ENCODE measurements at places on chromosomes 3 and 15. TPM values are rescaled to one million over a fixed set of nuclear protein-coding genes. Genes with fewer than 3 reads are reported as not detected.

- no peak for DNase-seq
- H3K4me3 ChIP-seq = no peak overlapping the region
- no peaks in the 10 kb centered on the region for H3K27me3 ChIP-seq
- peaks cover 39% of the 10 kb centered on the region for H3K4me1 ChIP-seq
- peak overlapping the region; percentile 72 for H3K27ac ChIP-seq
- H3K36me3 ChIP-seq = peaks cover 31% of the 10 kb centered on the region
Observed at GRCh38 chr3:112097378-112097777, 11.2 kb downstream of the C3orf52 start.

- no peaks in the 10 kb centered on the region for H3K27me3 ChIP-seq
- H3K4me3 ChIP-seq = no peak overlapping the region
- DNase-seq = no peak
- H3K4me1 ChIP-seq = no peaks in the 10 kb centered on the region
- H3K36me3 ChIP-seq = no peaks in the 10 kb centered on the region
- H3K27ac ChIP-seq = no peak overlapping the region
Observed at GRCh38 chr3:89841041-89841440, 733.6 kb downstream of the EPHA3 start.

- H3K4me3 ChIP-seq = no peak overlapping the region
- DNase-seq = peak; percentile 59
- H3K27me3 ChIP-seq = no peaks in the 10 kb centered on the region
- H3K27ac ChIP-seq = no peak overlapping the region
- H3K36me3 ChIP-seq = peaks cover 19% of the 10 kb centered on the region
Observed at GRCh38 chr3:66473692-66474091, 27.1 kb downstream of the LRIG1 start.

DNA sequence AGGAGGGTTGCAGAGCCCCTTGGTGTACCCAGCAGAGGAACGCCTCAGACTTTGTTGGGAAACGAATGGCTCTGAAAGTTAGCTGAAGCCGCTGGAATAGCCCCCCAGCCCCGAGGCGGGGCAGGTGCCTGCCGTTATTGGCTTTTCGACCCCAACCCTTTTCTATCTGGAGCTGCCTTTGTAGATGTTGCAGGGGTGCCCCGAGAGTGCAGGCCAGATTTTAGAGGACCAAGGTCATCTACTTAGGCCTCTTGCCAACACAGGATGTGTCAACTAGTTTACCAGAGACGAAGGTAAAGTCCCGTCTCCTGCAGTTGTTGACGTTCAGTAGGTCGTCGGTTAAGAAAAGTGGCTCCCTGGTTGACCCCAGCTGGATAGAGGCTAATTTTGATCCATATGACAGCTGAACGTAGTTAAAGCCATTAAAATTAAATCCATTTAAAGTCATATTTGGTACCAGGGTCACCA is 579 bp upstream of the UBE3A start:
- H3K4me1 ChIP-seq = peaks cover 28% of the 10 kb centered on the region
- DNase-seq = no peak
- H3K27me3 ChIP-seq = no peaks in the 10 kb centered on the region
- peaks cover 21% of the 10 kb centered on the region for H3K36me3 ChIP-seq
- peak overlapping the region; percentile 89 for H3K27ac ChIP-seq

DNA sequence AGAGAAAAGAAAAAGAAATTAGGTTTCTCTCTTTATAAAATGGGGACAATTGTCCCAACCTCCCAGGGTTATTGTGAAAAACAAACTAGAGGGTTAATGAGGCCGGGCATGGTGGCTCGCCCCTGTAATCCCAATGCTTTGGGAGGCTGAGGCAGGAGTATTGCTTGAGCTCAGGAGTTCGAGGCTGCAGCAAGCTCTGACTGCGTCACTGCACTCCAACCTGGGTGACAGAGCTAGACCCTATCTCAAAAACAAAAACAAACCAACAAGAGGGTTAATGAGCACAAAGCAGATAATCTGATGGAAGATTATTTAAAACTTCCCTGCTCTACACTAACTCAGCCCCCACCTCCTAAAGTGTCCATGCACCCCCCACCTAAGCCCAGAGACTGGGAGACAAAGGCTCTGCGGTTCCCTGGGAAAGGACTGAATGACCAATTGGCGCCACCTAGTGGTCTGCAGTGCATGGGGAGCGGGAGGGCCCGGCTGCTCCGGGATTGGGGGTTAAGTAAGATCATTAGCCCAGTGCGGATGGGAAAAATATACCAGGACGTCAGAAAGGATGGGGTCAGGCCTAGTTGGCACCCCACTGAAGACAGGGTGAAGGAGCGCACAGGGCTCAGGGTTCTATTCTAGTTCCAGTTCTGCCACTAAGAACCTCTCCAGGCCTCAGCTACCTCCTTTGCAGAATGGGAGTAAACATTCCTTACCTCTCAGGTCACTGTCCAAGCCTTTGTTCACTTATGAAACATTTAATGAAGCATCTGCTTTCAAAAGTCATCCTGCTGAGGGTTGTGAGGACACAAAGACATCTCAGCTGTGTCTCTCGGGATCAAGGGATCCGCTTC is 15.6 kb downstream of the PIF1 start:
- H3K4me1 ChIP-seq = peaks cover 1% of the 10 kb centered on the region
- H3K27ac ChIP-seq = no peak overlapping the region
- H3K36me3 ChIP-seq = no peaks in the 10 kb centered on the region
- peak; percentile 91 for DNase-seq
- H3K27me3 ChIP-seq = peaks cover 13% of the 10 kb centered on the region

- DNase-seq = no peak
- H3K27ac ChIP-seq = no peak overlapping the region
- H3K36me3 ChIP-seq = no peaks in the 10 kb centered on the region
- H3K4me1 ChIP-seq = no peaks in the 10 kb centered on the region
- no peaks in the 10 kb centered on the region for H3K27me3 ChIP-seq
Observed at GRCh38 chr3:40278791-40279190, 30.7 kb upstream of the EIF1B start.

DNA sequence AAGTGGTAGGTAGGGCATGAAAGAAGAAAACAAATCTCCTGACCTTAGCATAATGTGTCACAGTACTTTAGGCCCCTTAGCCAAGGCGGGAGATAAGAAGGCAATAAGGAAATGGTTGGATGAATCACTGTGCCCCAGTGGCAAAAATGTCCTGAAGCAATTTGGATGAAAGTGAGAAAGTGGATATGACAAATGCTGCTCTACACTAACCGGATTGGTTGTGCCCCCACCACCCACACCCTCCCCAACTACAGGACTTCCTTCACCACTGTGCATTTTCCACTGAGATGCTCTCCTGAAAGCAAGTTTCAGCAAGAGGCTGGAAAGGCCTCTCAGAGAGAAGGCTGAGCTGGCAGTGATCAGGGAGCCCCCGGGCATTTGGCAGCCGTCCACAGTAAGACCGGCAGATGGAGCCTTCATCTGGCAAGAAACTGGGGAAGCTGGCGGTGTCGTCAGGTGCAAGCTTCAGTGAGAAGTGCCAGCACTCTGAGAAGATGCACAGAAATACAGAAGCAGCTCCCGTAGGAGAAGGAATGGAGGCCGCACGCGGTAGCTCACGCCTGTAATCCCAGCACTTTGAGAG is 63.8 kb downstream of the ATP1B3 start:
- H3K4me3 ChIP-seq = no peak overlapping the region
- DNase-seq = no peak
- no peaks in the 10 kb centered on the region for H3K36me3 ChIP-seq
- H3K4me1 ChIP-seq = peaks cover 13% of the 10 kb centered on the region
- H3K27me3 ChIP-seq = no peaks in the 10 kb centered on the region

GRCh38 chr15:52031556-52031955 is 12.5 kb downstream of the MAPK6 start:
- H3K4me3 ChIP-seq = no peak overlapping the region
- no peaks in the 10 kb centered on the region for H3K27me3 ChIP-seq
- H3K4me1 ChIP-seq = peaks cover 15% of the 10 kb centered on the region
- no peak overlapping the region for H3K27ac ChIP-seq
- H3K36me3 ChIP-seq = peaks cover 52% of the 10 kb centered on the region

- H3K27ac ChIP-seq = no peak overlapping the region
- DNase-seq = no peak
- no peak overlapping the region for H3K4me3 ChIP-seq
- H3K36me3 ChIP-seq = no peaks in the 10 kb centered on the region
- H3K4me1 ChIP-seq = no peaks in the 10 kb centered on the region
Observed at GRCh38 chr15:101543026-101543390, 53.5 kb upstream of the PCSK6 start.

Gene TGM5
- 0.07 TPM for total RNA-seq

DNA sequence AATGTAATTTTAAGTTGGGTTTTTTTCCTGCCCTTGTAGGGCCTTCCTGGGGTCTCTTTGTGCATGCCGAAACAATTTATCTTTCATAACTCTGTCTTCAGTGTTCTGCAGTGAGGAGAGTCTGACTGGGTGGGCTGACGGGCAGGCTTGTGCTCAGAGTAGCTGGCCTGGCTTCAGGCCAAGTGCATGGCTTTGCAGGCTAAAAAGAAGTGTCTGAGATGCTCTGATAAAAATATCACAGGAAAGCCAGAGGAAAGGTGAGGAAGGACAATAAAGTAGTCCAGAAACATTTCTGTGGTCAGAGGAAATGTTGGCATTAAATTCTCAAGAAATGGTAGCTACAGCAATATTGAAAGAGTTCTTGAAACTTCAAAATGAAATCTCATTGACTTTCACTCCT is 25.5 kb downstream of the ST3GAL6 start:
- H3K4me1 ChIP-seq = peaks cover 8% of the 10 kb centered on the region
- H3K27ac ChIP-seq = no peak overlapping the region
- peaks cover 21% of the 10 kb centered on the region for H3K27me3 ChIP-seq
- no peak overlapping the region for H3K4me3 ChIP-seq

Gene DZIP3
- total RNA-seq = 4.7 TPM

Gene CYP1A2
- total RNA-seq = not detected

Gene RYR3
- total RNA-seq = not detected

Gene U2SURP
- total RNA-seq = 212 TPM

GRCh38 chr3:40753951-40754350 is 229.2 kb downstream of the ZNF621 start:
- DNase-seq = no peak
- no peak overlapping the region for H3K4me3 ChIP-seq
- no peaks in the 10 kb centered on the region for H3K4me1 ChIP-seq
- no peaks in the 10 kb centered on the region for H3K36me3 ChIP-seq

GRCh38 chr3:72336821-72337479 is 511.3 kb downstream of the SHQ1 start:
- H3K36me3 ChIP-seq = no peaks in the 10 kb centered on the region
- H3K27me3 ChIP-seq = no peaks in the 10 kb centered on the region
- DNase-seq = no peak
- H3K4me3 ChIP-seq = no peak overlapping the region

- H3K4me1 ChIP-seq = peaks cover 80% of the 10 kb centered on the region
- DNase-seq = no peak
- peak overlapping the region; percentile 98 for H3K4me3 ChIP-seq
Observed at GRCh38 chr3:185928496-185928895, 9.3 kb downstream of the TRA2B start.

Gene ACKR4
- total RNA-seq = 0.26 TPM

GRCh38 chr3:55042591-55042990 is 114.7 kb upstream of the LRTM1 start:
- no peaks in the 10 kb centered on the region for H3K36me3 ChIP-seq
- no peak for DNase-seq
- no peaks in the 10 kb centered on the region for H3K27me3 ChIP-seq
- no peaks in the 10 kb centered on the region for H3K4me1 ChIP-seq

- no peak overlapping the region for H3K4me3 ChIP-seq
- no peak overlapping the region for H3K27ac ChIP-seq
- DNase-seq = no peak
- no peaks in the 10 kb centered on the region for H3K27me3 ChIP-seq
- no peaks in the 10 kb centered on the region for H3K4me1 ChIP-seq
- no peaks in the 10 kb centered on the region for H3K36me3 ChIP-seq
Observed at GRCh38 chr3:16104156-16104555, 70.3 kb upstream of the GALNT15 start.

Gene SCG5
- 2.2 TPM for total RNA-seq

DNA sequence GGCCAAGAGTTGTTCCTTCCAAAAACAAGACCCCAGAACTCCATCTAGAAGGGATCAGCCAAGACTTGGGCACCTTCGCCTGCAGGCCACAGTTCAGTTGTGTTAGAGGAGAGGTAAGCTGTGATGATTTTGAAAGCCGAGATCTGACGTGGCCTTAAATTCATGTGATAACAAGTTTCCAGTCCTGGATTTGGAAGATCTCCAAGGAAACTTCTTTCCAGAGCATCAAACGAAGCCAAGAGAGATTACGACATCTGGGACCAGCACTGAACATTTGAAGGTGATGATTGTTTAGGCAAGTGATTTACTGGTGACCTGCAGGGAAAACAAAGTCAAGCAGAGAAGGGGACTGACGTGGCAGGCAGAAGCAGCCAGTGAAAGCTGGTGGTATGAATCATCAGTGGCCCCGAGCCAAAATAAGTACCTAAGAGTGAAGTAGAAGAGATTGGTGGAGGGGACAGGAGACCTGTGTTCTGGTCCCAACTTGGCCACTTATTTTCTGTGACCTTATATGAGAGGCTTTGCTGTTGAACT is 339.0 kb upstream of the PROK2 start:
- H3K27ac ChIP-seq = no peak overlapping the region
- no peak for DNase-seq
- H3K27me3 ChIP-seq = no peaks in the 10 kb centered on the region

DNA sequence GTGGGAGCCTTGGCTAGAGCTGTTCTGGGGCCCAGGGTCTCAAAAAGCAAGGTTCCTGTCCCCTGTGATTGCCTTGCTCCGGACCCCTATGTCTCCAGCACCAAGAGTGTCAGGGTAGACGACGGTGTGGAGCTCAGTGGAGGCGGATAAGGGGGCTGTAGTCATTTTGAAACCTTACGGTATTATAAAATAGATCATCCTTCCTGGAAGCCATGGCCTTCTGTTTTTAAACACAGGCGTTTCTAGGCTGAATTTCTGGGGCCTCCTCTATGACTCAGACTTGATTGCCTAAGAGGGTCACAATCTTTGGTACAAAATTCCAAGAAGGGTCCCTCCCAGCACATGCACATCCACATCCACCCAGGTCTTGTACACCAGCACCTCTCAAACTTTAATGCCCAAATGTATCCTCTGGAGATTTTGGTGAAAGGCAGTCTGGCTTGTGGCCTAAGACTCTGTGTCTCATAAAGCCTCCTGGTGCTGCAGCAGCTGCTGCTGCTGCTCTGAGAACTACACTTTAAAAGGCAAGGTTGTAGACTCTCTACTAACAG is 70.5 kb upstream of the XCR1 start:
- peak; percentile 85 for DNase-seq
- peak overlapping the region; percentile 71 for H3K4me3 ChIP-seq
- H3K27ac ChIP-seq = peak overlapping the region; percentile 92
- H3K4me1 ChIP-seq = peaks cover 64% of the 10 kb centered on the region
- H3K36me3 ChIP-seq = peaks cover 28% of the 10 kb centered on the region

Gene P3H2
- total RNA-seq = not detected

Gene UROC1
- total RNA-seq = not detected

- H3K27me3 ChIP-seq = no peaks in the 10 kb centered on the region
- H3K36me3 ChIP-seq = no peaks in the 10 kb centered on the region
- DNase-seq = no peak
- no peak overlapping the region for H3K27ac ChIP-seq
Observed at GRCh38 chr3:129793942-129794310, 99.6 kb downstream of the TMCC1 start.

Measured in activated CD4-positive, alpha-beta T cell treated with anti-CD3 and anti-CD28 coated beads, Interleukin-2, amount 10 ng/mL, durations not matched to agents 24 days and 14 days (primary cell).